ENCODE measurements at places on chromosomes 7 and 10. TPM values are rescaled to one million over a fixed set of nuclear protein-coding genes. Genes with fewer than 3 reads are reported as not detected.

NUTM2E gene
- total RNA-seq = 0.05 TPM

SLC26A3 gene
- not detected for total RNA-seq

TEX47 gene
- total RNA-seq = not detected

PRPS1L1 gene
- total RNA-seq = not detected

POU6F2 gene
- not detected for total RNA-seq

NCF1 gene
- not detected for total RNA-seq

AKR1C2 gene
- total RNA-seq = 0.18 TPM

METTL27 gene
- 0.91 TPM for total RNA-seq

UBN2 gene
- 3.9 TPM for total RNA-seq

SPDYE8 gene
- 0.24 TPM for total RNA-seq

PHYHIPL gene
- not detected for total RNA-seq
